Central memory CD4-positive, alpha-beta T cell (primary cell): ENCODE measurements at places on chromosomes 5 and 9.

GRCh38 chr5:124260921-124261515 lies 485.4 kb downstream of the ZNF608 start:
- no peak for DNase-seq

GRCh38 chr5:153749960-153750359 lies 259.5 kb downstream of the GRIA1 start:
- no peak for DNase-seq

DNA sequence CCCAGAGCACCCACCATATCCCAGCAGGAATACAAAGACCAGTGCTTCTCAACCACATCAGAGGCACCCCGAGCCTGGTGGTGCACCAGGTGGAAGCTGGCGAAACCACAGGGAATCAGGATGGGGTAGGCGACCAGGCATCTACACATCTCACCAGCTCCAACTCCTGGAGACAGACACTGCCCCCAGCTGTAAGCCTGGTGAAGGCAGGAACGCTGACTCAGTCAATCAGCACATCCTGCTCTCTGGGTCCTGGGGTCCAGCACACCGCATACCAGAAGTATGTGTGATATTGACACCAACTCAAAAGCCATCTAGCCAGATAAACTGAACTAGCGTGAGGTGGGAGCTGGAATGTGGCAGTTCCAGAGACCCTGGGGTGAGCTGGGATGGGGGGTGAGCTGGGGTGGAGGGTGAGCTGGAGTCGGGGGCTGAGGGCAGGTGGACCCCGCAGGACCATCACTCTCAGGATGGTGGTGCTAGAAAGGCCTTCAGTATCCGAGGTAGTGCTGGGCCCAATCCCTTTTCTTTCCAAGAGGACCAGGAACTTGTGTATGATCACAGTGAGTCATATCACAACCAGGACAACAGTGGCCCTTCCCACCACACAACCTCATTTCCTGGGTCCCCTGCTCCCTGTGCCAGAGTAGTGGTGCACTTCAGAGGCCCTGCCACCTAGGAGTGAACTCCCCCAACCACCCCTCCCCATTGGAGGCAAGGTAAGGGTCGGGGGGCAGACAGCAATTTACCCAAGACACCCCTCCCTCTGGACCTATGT lies 2.5 kb downstream of the DBN1 start:
- no peak for DNase-seq

DNA sequence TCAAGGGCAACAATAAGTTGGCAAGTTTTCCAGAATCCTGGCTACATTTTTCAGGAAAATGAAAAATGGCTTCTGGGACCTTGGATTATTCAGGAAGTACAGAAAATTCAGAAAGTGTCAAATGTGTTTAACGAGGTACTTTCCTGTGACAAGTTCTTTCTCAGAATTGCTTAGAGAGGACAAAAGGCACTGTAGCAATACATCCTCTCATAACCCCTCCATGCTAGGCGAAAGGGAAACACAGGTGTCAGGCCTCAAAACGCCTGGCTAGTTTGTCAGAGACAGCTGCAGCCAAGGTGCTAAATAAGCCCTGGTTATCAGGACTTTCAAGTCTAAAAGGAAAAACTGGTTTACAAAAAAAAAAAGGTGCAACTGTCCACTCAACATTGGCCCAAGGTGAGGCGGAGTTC lies 115.2 kb downstream of the GNAQ start:
- no peak for DNase-seq

DNA sequence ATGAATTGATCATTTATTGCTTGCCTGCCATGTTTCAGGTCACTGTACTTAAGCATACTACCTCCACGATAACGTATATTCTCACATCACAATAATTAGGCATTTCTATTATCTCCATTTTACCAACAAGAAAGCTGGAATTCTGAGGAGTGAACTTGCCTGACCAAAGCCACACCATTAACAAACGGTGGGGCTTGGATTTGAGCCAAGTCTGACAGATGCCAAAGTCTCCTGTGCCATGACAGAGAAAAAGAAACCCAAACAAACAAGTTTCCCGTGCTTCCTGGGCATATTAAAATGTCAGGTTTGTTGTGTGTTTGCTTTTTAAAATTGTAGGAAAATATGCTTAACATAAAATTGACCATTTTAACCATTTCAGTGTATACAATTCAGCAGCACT lies 40.8 kb upstream of the KCNV2 start:
- DNase-seq: no peak

GRCh38 chr5:73336366-73336765 lies 112.2 kb downstream of the FOXD1 start:
- DNase-seq: no peak

- DNase-seq: no peak
These were observed 58.5 kb downstream of the LIFR start for GRCh38 chr5:38497946-38498345.

DNA sequence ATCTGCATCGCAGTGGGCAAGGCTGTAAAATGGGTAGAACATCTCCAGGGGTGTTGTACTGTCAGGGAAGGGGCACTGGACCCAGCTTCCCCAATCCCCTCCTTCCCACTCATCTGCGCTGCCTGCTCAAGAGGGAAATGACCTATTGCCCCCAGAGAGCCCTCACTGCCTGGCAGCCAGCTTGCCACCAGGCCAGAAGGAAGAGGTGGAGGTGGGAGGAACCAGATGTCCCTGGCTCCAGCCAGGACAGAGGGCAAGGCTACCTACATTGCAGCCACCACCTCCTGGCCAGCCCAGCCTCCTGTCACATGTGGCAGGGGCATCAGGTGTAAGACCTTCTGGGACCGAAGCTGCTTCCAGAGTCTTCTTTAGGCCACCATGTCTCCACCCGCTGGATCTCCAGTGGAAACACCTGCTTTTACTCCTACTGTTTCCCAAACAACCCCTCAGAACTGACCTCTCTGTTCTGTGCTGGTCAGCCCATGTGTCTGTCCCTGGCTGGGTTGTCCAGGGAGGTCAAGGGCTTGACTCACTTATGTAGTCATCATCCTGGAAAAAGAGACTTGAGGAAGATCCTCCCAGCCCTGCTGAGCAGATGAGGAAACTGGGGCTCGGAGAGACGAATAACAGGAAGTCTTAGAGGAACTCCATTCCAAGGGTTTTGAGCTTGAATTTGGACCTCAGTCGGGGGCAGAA lies 42.3 kb downstream of the JADE2 start:
- no peak for DNase-seq

DNA sequence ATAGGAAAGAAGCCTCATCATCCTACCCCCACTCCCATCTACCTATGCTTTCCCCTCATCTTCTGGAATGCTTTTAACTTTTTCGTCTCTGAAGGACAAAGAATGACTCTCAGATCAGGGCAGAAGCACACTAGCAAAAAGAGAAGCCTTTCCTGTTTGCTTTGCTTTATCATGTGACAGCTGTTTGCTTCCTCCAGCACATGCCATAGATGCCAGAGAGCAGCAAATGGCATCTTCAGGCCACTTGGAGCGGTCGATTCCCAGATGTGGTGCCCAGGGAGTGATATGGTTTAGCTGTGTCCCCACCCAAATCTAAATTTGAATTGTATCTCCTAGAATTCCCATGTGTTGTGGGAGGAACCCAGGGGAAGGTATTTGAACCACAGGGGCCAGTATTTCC lies 294.8 kb downstream of the GADD45G start:
- no peak for DNase-seq

DNA sequence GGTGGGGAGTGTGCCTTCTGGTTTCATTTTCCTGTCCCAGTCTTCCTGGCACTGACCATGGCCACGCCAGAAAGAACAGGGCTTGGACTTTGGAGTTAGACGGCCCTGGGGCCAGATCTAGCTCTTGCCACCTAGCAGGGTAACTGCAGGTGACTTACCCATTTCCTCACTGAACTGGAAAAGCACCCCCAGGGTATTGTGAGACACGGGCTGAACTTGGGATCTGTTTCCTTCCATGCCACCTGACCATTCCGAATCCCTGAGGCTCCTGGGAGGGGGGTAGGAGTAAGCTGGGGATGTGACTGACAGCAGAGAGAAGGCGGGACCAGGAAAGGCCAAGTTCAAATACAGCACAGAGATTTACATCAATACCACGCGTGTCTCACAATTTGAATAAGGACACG lies 9.4 kb downstream of the HNRNPAB start:
- no peak for DNase-seq

DNA sequence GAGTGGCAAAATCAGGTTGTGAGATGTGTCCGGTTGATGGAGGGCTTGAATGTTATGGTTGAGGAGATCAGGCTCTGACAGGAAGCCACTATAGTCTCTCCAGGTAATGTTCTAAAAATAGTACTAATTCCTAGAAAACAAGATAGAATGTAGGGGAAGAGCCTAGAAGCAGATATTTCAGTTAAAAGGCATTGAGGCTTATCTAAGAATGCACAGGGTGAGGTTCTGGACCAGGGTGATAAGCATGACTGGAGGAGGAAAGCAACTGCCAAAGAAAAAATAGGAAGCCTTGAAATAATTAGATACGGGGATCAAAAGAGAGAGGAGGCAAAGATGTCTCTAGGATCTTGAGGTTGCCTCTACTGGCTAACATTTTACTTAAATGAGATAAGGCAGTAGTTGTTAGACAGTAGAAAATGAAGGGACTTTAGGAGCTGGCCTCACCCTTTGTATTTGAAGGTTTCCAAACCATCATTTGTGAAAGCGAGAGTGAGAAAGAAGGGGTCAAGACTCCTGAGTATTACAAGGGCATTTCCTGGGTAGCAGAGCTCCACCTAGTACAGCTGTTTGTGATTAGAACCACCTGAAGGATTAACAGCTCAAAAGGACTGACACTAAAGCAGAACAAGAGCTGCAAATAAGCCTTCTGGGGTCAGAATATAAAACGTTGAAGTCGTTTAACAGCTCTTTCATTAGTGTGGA lies 15.4 kb upstream of the ARL15 start:
- DNase-seq: no peak

DNA sequence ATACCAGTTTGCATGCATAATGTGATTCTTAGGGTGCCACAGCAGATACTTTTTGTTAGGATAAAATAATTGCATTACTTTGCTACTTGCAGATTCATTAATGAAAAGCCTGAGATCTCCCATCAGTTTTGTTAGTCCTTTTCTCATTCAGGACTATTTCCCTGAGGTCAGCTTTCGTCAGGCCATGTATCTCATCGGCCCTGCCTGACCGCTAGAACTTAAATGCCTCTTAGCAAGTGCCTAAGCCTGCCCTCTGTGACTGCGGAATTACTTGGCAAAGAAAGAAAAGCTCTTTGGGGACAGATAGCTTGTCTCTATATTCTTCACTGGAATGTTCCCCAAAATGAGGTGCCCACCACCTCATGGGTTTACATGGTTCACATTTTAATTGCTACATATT lies 147.8 kb downstream of the KCTD16 start:
- DNase-seq: no peak

DNA sequence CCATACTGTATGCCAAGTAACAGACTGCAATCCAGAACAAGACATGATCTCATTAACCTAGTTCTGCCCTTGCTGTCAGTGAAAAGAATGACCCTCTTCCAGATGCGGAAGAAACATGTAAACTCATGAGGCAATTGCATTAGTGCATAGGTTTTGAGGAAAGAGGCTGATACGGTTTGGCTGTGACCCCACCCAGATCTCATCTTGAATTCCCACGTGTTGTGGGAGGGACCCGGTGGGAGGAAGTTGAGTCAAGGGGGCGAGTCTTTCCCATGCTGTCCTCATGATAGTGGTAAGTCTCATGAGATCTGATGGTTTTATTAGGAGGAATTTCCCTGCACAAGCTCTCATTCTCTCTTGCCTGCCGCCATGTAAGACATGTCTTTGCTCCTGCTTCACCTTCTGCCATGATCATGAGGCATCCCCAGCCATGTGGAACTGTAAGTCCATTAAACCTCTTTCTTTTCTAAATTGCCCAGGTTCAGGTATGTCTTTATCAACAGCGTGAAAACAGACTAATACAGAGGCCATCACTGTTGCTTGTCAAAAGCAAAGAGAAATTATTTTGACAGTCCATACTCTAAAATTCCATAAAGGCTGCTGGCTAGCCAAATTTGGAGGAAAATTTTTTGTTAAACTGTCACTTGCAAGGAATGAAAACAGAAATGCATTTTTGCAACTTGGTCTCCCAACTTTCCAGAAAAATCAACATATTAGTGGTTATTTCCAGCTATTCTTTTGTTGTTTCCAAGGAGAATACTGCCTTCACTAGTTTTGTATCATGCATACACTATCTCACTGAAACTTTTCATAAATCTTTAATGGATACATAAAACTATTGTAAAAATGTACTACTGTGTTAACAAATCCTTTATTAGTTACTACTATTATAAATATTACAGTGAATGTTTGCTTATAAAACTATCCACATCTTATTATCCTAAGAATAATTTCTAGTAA lies 3.2 kb upstream of the ARL15 start:
- DNase-seq: no peak

GRCh38 chr9:3507395-3508077 lies 18.3 kb downstream of the RFX3 start:
- DNase-seq: no peak

- no peak for DNase-seq
These were observed 22.4 kb downstream of the ELOVL7 start for GRCh38 chr5:60821488-60822284.

- no peak for DNase-seq
These were observed 515.2 kb upstream of the BRINP1 start for GRCh38 chr9:119884438-119884837.

GRCh38 chr9:101727612-101728524 lies 10.6 kb downstream of the GRIN3A start:
- no peak for DNase-seq

DNA sequence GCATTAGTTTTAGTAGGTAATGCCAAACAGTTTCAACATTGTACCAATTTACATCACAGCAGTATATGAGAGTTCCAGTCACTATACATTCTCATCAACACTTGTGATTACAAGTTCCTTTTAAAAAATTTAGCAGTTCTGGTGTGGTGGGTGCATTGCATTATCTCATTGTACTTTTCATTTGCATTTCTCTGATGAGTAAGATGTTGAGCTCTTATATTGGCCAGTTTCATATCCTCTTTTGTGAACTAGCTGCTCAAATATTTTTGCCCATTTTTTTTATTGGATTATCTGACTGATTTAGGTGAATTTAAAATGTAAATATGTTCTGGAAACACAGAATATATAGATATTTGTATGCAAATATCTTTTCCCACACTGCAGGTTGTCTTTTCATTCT lies 160.9 kb upstream of the NR3C1 start:
- DNase-seq: no peak

DNA sequence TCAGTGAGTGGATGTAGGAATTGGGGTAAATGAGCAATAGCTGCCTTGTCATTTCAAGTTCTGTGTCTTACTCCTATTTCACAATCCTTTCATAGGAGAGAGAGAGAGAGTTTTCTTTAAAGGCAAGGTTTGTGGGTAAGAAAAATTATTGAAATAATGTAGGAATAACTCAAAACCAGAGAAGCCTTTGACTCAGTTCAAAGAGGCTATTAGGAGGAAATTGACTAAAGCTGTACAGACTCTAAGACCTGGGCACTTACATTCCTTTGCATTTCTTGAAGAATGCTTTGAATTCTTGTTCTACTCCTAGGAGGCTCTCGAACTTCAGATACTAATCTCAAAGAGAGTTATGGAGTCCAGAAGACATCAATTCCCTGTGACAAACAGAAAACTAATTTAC lies 257.1 kb downstream of the FBXL7 start:
- no peak for DNase-seq
